ENCODE measurements at places on chromosomes 4 and X.

- DNase-seq: no peak
- H3K27me3 ChIP-seq: no peaks in the 10 kb centered on the region
- no peaks in the 10 kb centered on the region for H3K36me3 ChIP-seq
- no peaks in the 10 kb centered on the region for H3K4me1 ChIP-seq
Observed at GRCh38 chr4:114535725-114536124, 62.9 kb upstream of the UGT8 start.

DNA sequence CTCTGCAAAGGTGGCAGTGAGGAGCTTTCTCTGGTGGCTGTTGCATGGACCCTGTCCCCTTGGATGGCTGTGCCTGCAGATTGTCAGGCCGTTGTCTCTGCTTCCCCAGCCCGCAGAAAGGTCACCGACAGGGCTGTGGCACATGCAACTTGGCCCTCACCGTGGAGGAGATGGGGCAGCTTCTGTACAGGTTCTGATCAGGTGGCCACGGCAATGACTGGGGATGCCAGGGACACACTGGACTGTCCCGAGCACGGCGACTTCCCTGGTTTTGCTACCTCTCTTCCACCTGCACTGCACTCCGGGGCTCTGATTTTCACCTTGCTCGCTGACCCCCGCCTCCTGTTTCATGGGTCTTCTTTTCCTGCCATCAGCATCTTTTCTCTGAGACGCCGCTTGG is 43.5 kb downstream of the DCTD start:
- H3K36me3 ChIP-seq: no peaks in the 10 kb centered on the region
- H3K4me1 ChIP-seq: no peaks in the 10 kb centered on the region
- H3K4me3 ChIP-seq: no peak overlapping the region
- no peaks in the 10 kb centered on the region for H3K27me3 ChIP-seq

DNA sequence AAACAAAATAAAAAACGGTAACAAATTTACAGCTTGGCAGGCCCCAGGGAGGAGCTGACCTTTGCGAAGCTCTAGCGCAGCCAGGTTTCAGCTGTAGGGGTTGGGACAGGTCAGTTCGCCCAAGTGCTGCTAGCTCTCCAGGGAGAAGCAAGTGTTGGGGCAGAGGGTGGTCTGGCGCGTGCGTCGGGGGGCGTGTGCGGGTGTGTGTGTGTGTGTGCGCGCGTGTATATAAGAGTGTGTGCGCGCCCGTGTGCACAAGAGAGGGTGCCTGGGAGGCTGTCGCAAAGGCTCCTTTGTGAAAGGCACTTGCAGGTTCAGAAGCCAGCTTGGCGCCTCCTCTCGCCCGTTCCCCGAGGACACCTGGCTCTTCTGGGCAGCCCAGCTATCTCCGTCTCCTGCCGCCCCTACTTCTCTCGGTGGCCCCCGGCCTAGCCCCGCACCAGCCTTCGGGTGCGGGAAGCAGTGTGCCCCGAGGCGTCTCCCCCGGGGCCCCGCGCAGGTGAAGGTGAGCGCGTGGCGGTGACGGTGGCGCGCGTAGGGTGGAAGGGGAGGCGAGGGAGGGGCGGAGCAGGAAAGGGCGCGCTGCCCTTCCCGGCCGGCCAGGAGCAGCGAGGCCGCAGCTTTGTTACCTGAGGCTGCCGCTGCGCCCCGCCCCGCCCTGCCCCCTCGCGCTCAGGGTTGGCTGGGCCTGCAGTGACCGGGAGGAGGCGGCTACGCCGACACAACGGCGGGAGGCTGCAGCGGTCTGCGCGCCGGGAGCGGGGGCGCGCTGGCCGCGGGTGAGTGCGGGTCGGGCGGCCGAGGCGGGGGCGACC is at the start of gene FHDC1:
TSS of gene FHDC1 (plus strand) at position 693 of the 815 bp plus-strand sequence. CDS start 6,735 bp downstream, outside the sequence.
- no peak for DNase-seq
- H3K27ac ChIP-seq: no peak within 1 kb of the TSS
- no peaks in the 10 kb centered on the region for H3K36me3 ChIP-seq

GRCh38 chr4:140807491-140808252 is 51.5 kb upstream of the TBC1D9 start:
- no peaks in the 10 kb centered on the region for H3K4me1 ChIP-seq
- DNase-seq: no peak
- H3K36me3 ChIP-seq: no peaks in the 10 kb centered on the region
- H3K4me3 ChIP-seq: no peak overlapping the region
- H3K27ac ChIP-seq: no peak overlapping the region
- no peaks in the 10 kb centered on the region for H3K27me3 ChIP-seq

DNA sequence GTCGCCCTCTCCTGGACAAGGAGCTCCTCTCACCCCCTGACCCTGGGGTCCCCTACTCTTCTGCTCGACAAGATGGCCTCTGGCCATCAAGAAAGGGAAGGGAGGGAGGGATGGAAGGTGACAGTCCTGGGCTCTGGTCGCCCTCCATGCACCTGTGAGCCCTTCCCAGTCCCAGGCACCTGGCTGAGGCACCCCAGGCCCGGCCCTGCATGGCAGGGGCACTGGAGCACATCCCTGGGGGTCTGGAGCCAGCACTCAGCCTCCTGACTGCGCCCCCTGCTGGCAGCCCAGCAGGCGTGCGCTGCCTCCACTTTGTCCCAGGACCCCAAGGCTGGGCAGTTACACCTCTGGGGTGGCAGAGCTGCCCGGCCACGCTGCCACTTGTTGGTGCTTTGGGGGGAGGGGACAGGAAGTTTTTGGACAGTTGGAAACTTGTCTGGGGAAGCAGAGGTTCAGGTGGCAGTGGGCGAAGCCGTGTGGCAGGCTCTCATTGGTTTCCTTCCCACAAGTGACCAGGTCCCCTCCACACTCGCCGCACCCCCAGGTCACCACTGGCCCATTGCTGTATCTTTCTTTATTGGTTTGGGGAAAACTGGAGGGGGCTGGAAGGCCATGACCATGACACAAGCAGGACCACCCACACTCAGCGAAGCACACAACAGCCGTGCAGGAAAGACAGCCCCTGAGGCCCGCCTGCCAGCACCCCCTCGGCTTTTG is 4.3 kb downstream of the PNCK start:
- H3K27ac ChIP-seq: no peak overlapping the region
- H3K4me1 ChIP-seq: no peaks in the 10 kb centered on the region

DNA sequence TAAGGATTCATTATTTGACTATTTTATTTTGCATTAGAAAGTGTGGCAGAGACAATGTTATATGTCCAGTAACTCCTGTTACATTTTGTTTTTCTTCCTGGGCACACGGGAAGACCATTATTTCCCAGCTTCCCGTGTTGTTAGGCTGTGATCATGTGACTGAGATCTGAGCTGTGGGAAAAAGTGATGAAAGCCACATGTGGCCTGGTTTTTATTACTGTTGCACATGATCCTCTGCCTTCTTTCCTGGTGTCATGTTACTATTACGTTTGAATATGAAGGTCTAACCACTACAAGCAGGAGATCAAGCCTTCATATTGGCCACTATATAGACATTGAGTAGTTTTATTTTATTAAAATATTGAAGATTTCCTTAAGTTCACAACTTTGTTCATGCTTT is 28.2 kb upstream of the MID1 start:
- H3K4me1 ChIP-seq: no peaks in the 10 kb centered on the region
- no peak overlapping the region for H3K4me3 ChIP-seq
- no peak overlapping the region for H3K27ac ChIP-seq
- no peaks in the 10 kb centered on the region for H3K36me3 ChIP-seq

Data from right atrium auricular region (tissue), 2 donors.